D721Med (cell line): ENCODE measurements at places on chromosomes 3 and 15.

- DNase-seq, result no peak
Observed at GRCh38 chr3:149003653-149004305, 12.4 kb downstream of the GYG1 start.

GRCh38 chr3:175493301-175493700 lies 634.2 kb downstream of the NAALADL2 start:
- DNase-seq, result no peak

GRCh38 chr3:139559541-139559940 lies 20.0 kb upstream of the RBP1 start:
- DNase-seq, result no peak

DNA sequence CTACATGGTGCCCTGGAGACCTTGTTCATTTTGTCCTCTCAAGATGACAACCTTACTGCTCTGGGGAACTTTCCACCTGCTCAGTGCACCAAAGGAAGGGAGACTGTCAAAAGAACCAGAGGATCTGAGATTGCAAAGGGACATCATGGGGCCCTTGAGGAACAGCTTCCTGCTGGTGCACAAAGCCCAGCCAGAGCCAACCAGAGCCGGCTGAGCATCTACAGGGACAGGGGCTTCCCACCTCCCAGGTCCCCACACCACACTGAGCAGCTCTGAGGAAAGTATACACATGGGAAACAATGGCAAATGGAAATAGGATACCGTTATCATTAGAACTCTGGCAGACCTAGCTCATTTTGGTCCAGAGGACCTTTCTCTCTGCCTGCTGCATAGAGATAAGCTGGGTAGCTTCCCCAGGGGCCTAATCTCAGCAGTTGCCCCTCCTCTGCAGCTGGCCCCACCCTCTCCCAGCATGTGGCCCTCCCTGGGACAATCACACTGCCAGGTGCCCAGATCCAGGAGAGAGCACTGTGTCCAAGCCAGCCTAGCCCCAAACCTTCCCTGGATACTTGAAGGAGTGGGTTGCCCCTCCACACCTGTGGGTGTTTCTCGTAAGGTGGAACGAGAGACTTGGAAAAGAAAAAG lies 123.4 kb upstream of the PRR20G start:
- DNase-seq, result no peak

DNA sequence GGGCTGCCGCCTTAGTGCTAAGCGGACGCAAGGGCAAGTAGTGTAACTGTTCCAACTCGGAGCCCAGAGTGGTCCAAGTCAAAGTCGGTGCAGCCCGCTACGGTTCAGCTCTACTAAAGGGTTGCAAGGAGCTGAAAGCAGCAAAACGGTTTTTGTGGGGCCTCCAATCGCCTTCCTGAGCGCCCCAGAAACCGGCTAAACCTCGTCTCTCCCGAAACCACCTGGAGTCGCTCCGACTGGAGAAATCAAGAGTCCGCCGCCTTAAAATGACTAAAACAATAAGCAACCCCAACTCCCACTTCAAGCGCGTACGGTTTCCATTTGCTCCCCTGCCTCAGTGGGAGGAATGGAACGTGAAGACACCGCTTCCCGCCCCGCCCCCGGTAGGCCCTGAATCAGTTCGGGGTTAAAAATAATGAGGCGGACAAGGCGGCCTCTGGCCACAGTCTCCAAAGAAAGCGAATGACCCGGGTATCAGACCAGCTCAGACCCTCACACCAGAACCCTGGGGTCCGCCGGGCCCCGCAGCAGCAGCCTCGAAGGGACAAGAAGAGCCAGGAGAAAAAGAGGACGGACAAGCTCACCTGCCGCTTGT lies 401 bp downstream of the SEC11A start:
- DNase-seq, result no peak

GRCh38 chr15:48696627-48697312 lies 51.3 kb upstream of the FBN1 start:
- no peak for DNase-seq
